ENCODE measurements at places on chromosomes 2 and 18.

- no peak for DNase-seq
Measured at GRCh38 chr2:36511858-36512603, 85.9 kb downstream of the FEZ2 start.

- DNase-seq: no peak
Measured at GRCh38 chr2:113861740-113862139, 28.1 kb upstream of the ACTR3 start.

DNA sequence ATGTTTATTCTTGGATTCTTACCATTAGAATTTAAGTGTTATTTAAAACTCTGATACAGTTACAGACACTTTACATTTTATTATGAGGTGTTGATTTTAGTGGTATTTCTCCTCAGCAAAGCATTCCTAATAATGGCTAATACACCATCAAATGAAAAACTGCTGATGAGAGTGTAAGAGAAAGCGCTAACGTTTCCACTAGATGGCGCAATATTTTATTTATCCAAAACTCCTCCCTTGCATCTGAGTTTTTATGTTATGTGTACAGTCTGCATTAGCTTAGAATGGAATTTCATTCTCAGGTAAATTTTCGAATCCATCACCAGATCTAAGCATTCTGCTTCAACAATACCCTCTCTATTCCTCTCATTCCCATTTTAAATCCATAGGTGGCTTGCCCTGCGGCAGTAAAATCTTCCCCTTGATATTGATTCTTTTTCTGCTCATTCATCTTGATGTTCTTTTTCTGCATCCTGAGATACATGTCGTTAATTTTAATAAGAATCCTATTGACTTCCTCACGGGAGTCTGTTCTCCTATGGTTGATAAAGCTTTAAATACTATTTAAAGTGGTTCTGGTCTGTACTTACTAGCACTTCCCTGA lies 53.9 kb downstream of the PRKRA start:
- peak; percentile 44 for DNase-seq

DNA sequence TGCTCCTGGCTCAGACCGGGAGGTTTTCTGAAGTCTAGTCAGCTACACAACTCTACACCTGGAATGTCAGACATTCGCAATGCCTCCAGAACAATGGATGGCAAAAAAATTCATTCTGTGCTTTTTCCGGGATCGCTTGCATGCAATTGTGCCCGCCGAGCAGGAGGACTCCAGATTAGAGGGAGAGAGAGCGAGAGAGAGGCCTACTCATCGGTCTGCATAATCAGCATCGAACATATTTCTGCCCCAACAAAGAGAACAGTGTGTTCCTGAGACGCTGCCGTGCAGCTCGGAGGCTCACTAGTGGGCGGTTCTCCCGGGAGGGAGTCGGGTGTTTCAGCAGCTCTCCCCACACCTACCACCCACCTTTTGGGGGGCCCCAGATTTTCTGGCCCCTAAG lies 117.1 kb downstream of the KLHL29 start:
- no peak for DNase-seq

DNA sequence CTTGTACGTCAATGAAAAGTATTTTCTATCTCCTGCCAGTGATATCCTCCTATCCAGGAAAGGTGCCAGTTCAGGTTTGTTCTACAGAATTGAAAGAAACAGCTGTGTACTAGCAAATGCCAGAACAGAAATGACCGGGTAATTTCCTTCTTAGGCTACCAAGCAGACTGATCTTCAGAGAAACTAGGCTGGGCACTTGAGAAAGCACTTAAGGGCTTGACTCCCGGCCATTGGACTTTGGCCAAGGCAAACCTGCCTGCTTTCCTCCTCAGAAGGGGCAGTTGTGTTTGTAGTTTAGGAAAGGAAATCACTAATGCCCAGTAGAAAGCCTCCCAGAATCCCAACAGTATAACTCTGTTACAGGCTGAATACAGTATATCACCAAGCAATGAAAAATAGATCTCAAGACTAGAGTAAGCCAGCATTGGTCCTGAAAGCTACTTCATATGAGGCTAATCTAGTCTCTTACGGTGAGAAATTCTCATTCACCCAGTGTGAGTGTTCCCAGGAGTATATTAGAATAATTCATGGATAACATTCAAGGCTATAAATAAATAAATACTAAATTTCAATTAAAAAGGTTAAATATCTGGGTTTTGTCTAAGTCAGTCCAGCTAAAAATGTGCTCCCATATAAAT lies 43.0 kb upstream of the COL5A2 start:
- no peak for DNase-seq

GRCh38 chr2:222024932-222025880 lies 273.6 kb downstream of the PAX3 start:
- peak; percentile 8 for DNase-seq

- DNase-seq: no peak
Measured at GRCh38 chr2:239250216-239251081, 150.4 kb downstream of the HDAC4 start.

DNA sequence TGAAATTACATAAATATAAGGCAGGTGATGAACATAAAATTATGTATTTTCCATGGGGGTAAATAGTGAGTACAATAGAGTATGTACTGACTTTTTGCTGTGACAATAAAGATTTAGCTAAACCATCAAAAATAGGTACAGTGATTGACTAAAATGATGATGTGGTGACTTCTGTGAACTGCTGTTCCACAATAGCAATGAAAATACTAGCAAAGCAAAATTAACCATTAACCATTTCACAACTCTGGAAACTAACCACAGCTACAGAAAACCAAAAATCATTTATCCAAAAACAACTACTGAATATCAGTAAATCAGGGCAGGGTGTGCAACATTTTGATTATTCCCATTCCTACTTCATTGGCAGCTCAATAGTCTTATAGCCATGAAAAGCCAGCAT lies 161.4 kb upstream of the GYPC start:
- DNase-seq: no peak

DNA sequence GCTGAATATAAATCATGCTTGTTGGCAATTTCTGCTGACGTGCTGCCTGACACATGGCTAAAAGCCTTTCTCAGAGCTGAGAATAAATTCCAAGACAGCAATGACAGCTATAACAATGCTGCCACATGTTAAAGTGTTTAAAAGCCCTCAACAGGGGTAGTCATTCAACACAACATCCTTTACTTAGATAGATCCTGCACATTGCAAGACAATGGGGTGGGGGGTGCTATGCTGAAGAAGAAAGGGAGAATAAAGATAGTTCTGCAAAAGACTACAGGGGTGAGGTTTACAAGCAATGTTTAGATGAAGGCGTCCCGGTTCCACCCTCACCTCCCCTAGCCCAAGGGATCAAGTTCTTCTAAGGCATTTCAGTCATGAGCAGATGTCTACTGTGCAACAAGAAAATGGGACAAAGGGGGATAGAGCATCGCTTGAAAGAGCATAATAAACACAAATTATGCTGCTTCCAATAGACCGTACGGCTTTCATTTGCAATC lies 291.0 kb upstream of the ACVR2A start:
- no peak for DNase-seq

DNA sequence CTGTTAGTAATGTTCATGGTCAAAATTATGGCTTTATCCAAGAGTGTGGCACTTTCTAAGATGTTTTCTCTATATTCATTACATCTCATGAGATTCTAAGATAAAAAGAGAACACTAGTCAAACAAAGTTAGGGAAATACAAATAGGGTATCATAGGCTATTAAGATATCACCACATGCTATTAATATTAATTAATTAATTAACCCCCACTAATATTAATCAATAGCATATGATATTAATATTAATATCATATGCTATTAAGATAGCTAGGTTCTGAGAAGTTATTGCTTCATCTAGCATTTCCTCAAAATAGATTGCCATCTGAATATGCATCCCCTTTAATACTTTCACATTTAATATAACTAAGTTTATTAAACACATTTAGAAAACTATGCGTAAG lies 22.1 kb downstream of the DSG3 start:
- no peak for DNase-seq

DNA sequence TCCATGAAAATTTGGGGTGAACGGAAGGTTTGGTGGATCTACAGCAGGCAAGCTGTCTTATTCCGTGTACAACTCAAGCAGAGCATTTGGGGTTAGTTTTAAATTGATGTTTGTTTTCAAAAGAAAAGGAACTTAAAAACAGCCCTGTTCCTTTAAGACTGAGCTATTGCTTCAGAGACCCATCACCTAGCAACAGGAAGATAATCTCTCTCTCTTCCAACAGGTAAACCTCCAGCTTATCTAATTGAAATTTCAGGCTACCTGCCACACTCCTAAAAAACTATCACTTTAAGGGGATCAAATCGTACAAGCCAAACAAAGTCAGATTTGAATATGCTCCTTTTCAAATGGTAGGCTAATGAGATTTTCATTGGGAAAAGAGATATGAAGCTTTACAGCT lies 101.8 kb downstream of the RNF152 start:
- DNase-seq: no peak

DNA sequence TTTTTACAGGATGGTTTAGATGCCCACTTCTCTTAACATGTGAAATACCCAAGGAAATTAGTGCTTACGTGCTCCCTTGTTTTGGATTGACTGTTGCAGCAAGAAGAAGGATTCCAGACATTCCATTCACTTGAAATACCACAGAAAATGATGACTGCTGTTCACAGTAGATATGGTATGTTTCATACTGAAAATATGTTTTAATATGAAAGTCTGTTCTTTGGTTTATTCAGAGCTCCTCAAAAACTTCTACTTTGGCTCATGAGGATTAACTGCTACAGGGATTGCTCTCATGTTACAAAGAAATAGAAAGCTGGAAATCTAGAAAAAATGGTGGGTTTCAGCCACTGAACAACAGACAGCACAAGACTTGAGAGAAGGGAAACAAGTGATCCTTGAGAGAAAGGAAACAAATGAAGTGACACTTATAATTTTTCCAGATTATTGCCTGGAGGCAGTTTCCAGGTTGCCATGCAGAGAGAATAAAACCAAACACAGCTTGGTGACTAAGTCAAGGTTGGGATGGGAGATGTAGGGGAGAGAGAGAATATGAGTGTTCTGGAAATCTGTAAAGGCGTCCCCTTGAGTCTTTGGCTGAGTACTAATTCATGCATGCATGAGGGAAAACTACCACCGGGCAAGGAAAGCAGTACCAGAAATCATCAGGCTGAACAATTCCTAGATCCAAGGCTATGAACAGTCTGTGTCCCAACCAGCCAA lies 348.1 kb downstream of the CLIP4 start:
- no peak for DNase-seq

- DNase-seq: no peak
Measured at GRCh38 chr2:45067859-45068570, 58.8 kb upstream of the SIX2 start.

GRCh38 chr2:188176620-188177019 lies 115.1 kb upstream of the GULP1 start:
- DNase-seq: no peak

GRCh38 chr2:74093426-74093825 lies 54.3 kb downstream of the BOLA3 start:
- DNase-seq: no peak

DNA sequence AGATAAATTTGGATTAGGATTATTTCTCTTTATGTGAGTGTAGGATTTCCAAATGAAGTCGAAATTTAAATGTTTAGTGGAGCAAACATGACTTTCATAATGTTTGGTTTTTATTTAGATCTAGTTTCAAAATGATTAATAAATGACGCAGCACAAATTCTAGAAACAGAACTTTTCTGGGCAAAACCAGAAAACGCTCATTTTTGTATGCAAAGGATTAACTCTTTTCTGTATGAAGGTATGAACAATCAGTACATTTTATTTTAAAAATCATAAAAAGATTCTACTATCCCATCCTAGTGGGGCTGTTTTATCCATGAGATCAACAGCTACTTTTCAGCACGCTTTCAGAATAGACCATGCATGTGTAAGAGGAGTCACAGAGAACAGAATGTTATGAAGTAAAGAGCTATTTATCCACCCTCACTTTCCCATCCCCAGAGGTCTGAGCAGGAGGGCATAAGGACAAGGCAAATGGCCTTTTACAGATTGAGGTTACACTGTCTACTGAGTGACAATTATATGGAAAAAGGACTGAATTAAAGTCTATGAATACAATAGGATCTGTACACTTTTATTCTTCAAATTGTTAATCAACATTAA lies 270.8 kb downstream of the ZEB2 start:
- no peak for DNase-seq

- DNase-seq: no peak
Measured at GRCh38 chr2:144673456-144673855, 153.5 kb upstream of the ZEB2 start.

DNA sequence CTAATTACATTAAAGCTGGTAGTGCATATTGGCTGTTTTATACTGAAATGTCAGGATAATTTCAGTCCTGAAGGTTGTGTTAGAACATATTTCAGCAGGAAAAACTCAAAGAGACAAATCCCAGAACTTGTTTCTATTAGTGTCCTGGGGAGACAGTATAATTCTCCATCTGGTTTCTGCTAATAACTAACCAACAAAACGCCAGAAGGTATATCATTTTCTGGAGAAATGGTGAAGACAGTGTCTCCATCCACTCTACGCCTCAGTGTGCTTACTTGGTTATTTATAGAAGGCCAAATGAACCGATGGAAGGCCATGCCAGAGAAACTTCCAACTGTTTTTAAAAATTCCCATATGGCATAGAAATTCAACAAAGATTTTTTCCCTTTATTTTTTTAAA lies 41.6 kb downstream of the GCA start:
- DNase-seq: no peak

DNA sequence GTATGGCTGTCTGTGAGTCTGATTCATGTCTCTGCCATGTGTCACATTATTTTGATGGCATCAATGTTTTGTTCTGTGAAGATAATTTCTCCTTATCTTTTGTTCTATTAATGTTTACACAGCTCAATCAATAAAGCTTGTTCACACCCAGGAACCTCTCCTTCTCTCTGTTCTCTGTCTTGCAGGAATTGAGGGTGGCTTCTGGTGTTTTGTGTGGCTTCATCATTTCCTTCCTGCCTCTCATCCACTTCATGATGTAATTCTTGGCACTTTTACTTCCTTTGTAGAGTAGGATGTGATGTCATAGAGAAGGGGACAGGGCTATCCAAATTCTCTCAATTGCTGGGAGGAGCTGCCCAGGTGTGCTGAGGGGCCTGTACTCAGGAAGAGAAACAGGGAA lies 27.2 kb downstream of the ASXL3 start:
- DNase-seq: no peak

GRCh38 chr2:203585516-203585915 lies 50.4 kb upstream of the RAPH1 start:
- peak; percentile 14 for DNase-seq

- DNase-seq: peak; percentile 31
Measured at GRCh38 chr2:241852981-241853631, 5.6 kb downstream of the PDCD1 start.
